ENCODE measurements at places on chromosomes 1 and 21.

GRCh38 chr1:108505763-108506070 lies 54.2 kb upstream of the EEIG2 start:
- no peak for DNase-seq

- no peak for DNase-seq
Measured at GRCh38 chr1:204645666-204646065, 39.9 kb downstream of the LRRN2 start.

GRCh38 chr1:37056325-37056724 lies 22.0 kb upstream of the GRIK3 start:
- no peak for DNase-seq

- DNase-seq = no peak
Measured at GRCh38 chr1:151003180-151003579, 3.5 kb downstream of the MINDY1 start.

- no peak for DNase-seq
Measured at GRCh38 chr1:73106931-73107330, 824.6 kb upstream of the NEGR1 start.

GRCh38 chr1:52127181-52128180 lies 14.4 kb upstream of the ZFYVE9 start:
- peak; percentile 85 for DNase-seq

GRCh38 chr1:161388639-161389038 lies 21.0 kb upstream of the CFAP126 start:
- no peak for DNase-seq

GRCh38 chr1:65509912-65510680 lies 89.6 kb downstream of the LEPR start:
- peak; percentile 78 for DNase-seq

GRCh38 chr1:41365772-41366454 lies 4.7 kb downstream of the FOXO6 start:
- no peak for DNase-seq

DNA sequence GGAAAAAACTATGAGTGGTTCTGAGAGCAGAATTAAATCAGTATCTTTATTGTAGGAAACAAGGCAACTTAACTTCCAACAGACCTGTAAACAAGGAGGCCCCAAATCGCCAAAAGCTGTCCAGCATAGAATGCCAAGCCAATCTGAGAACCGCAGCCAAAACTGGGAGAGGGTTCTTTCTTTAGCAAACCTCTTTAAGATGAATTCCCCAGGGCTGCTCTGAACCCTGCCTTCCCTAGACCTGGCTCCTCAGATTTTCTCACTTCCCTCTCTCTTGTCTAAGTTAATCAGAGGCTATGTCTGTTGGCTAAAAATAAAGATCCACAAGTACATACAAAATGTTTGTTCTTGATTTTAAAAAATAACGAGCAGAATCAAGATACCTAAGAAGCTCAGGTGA lies 141.4 kb downstream of the SMYD3 start:
- DNase-seq = no peak

GRCh38 chr1:222798116-222798515 lies 16.7 kb upstream of the DISP1 start:
- DNase-seq = no peak

All from foreskin fibroblast (primary cell).